ENCODE measurements at places on chromosomes 1 and 21.
A peak's percentile ranks its signal among the peaks of the same experiment; 100 is the strongest.

DNA sequence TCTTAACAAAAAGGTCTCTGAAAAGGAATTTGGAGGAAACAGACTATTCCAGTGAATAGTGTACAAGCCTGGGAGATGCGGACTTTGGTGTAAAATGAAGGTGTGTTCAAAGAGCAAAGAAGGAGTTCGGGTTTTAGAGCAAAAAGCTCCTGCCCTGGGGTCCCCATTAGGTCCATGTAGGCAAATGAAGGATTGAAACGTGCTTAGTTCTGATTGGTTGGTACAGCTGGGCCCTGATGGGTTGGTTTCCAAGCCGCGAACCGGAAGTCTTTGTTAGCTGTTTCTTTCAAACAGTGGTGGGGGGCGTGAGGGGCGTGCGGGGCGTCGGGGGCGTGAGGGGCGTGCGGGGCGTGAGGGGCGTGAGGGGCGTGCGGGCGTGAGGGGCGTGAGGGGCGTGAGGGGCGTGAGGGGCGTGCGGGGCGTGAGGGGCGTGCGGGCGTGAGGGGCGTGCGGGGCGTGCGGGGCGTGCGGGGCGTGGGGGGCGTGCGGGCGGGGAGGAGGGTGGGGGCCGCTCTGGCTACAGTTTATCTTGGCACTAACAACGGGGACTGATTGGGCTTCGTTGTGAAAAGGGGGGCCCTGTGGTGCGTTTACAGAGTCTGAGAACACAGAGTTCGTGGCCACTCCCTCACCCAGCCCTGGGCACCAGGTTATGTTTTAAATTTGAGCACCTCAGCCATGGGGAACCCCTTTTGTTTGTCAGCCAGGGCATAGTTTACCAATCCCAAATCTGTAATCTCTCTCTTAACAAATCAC lies 29.4 kb downstream of the LRRC3 start:
- no peak for DNase-seq

GRCh38 chr1:10643607-10644306 lies 152.7 kb downstream of the CASZ1 start:
- DNase-seq = no peak

DNA sequence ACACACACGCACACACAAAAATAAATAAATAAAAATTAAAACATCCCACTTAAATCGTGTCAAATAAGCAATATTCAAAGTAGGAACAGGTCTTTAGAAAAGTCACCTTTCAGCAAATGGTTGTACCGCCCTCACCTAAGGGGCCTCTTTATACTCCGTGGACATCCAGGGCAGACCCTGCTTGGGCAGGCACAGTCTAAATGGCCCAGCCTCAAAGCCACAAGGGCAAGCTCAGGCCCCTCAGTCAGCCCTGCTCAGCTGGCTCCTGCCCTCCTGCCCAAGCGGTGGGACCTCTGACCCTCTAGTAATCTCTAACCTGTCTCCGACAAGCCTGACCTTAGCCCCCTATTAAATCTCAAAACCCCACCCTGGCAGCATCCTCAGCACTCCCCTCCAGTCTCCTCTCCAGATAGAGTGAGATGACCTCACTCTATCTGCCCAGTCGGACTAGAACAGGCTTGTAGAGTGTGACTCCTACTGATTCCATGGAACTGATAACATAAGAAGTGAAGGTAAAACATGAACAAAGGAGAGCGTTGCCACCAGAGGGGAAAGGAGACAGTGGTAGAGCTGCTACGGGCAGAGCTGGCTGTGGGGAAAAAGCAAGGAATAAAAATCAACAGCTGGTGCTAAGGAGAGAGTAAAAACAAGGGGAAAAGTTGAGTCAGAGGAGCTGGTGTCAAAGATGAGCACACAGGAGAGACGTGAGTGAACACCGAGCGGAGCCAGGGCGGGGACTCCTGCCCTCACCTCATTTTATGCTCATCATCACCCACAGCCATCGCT lies 36.0 kb downstream of the SIPA1L2 start:
- no peak for DNase-seq

GRCh38 chr1:7595336-7595735 lies 175.8 kb upstream of the VAMP3 start:
- DNase-seq = no peak

- no peak for DNase-seq
Observed at GRCh38 chr1:163387146-163387545, 65.4 kb downstream of the NUF2 start.

GRCh38 chr1:109020693-109021257 lies 21.1 kb downstream of the WDR47 start:
- no peak for DNase-seq

DNA sequence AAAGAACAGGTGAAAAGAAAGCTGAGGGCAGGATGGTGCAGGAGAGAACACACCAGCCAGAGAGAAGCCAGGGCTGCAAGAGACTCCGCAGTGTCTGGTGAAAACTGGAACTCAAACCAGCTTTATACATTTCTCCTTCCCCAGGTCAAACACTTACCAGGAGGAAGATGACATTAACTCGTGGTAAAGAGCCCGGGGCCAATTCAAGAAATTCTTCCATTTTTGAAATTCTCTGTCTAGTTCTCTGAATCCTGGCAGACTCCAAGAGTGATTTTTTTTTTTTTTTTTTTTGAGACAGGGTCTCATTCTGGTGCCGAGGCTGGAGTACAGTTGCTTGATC lies 25.8 kb upstream of the SIPA1L2 start:
- DNase-seq = no peak

GRCh38 chr21:44947930-44948331 lies 8.1 kb downstream of the SLX9 start:
- no peak for DNase-seq

DNA sequence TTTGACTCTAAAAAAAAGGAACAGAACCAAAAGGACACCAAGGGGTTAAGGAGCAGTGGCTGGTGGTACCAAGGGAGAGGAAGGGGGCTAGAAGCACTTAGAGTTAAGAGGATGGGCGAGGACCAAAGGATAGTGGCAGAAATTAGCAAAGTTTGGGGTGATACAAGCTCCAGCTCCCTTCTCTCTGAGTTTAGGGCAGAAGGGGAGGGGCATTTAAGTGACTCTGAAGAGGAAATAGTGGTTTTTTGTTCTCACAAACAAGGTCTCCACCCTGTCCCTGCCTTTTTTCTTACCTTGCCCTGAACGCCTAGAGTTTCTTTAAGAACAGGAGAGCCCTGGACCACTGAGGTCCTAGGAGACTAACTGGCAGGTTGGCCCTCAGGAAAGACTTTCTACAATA lies 3.3 kb downstream of the CDC42SE1 start:
- DNase-seq = no peak

DNA sequence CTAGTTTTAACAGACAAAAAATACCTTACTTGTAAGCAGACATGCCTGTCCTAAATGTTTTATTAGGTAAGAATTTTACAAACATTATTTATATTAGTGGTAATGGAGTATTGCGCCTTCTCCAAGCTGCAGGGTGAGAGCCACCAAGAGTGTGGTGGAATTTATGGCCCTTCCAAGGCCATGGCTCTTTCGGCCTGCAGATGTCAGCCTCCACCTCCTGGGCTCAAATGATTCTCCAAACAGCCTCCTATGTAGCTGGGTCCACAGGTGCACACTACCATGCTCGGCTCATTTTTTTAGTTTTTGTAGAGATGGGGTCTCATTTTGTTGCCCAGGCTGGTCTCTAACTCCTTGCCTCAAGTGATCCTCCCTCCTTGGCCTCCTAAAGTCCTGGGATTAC lies 56.3 kb downstream of the ITGB3BP start:
- no peak for DNase-seq

GRCh38 chr1:185348985-185349384 lies 31.9 kb upstream of the IVNS1ABP start:
- DNase-seq = no peak

GRCh38 chr1:57599236-57599994 lies 175.6 kb upstream of the DAB1 start:
- no peak for DNase-seq

GRCh38 chr1:156281693-156282478 lies 739 bp downstream of the SMG5 start:
- no peak for DNase-seq

DNA sequence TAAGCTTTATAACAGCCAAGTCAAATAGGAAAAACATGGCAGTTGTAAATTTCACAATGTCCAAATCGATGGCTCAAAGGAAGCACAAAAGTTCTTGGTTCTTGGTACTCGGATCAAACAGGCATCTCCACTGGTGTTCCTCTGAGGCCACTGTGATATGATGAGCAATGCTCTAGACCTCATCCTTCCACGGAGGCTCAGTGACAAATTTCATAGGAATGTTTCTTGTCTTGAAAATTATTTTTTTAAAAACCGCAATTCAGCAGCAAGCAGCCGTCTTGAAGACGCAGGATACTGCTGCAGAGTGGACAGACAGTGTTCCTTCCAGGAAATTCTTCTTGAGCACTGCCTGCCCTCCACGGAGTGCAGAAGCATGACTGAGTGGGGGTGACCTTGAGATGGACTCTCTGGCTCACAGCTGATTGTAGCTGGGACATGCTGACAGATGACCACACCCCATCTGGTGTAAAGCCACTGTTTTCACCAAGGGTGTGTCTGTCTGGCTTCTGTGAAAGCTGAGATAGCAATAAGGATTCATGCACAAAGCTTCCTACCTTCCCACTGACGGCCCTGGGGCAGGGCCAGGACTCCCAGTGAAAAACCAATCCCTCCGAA lies 61.9 kb downstream of the TIAM1 start:
- peak; percentile 96 for DNase-seq

DNA sequence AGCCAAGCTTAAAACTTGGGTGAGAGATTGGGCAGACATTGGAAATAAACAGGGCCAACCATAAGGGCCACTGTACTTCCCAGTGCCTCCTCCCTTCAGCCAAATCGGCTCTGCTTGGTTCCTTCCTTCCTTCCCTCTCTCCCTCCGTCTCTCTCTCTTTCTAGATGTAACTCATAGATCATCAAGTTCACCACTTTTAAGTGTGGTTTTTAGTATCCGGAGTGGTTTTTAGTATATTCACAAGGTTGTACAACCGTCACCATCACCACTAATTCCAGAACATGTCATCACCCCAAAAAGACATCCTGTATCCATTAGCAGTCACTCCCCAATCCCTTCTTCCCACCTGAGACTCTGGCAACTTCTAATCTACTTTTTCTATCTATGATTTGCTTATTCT lies 51.0 kb downstream of the MYSM1 start:
- DNase-seq = no peak

GRCh38 chr1:215023155-215023832 lies 59.2 kb upstream of the KCNK2 start:
- DNase-seq = no peak

GRCh38 chr1:27284425-27285273 lies 37.3 kb upstream of the TMEM222 start:
- peak; percentile 37 for DNase-seq

DNA sequence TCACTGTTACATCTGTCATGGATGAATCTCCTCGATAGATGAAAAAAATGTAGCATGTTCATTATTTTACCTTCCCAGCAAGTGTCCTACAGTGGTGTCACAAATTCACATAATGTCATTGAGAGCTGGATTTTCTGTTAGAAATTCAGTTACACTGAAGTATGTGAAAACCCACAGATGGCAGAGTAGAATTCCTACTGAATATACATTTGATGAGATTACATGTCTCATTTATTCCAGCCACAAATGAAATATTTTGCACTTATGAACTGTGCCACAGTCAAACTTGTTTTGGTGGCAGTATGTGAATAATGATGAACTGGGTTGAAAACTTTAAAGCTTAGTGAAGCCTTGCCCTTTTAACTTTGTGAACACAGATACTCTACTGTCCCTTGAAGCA lies 301.9 kb upstream of the DPYD start:
- DNase-seq = no peak

GRCh38 chr1:201556841-201557571 lies 18.1 kb downstream of the NAV1 start:
- DNase-seq = no peak

DNA sequence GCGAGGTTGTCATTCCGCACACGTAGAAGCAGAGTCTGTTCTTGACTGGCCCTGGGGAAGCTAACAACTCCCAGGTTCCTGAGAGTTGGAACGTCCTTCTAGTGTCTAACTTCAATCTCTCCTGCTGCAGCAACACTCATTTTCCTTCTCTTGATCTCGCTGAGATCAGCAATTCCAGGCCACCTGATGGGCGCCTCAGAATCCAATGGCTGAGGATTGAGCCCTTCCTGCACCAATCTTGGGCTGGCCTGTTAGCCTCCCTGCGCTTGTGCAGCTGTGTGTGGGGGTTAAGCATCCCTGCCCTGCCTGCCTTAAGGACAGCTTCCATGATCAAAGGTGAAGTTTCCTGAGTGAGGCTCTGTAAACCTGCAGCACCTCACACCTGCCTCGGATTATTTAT lies 87.9 kb downstream of the SYT2 start:
- no peak for DNase-seq

GRCh38 chr1:154222518-154222917 lies 1.8 kb downstream of the UBAP2L start:
- DNase-seq = no peak

GRCh38 chr21:36636016-36636415 lies 62.9 kb upstream of the SIM2 start:
- no peak for DNase-seq

GRCh38 chr1:247228133-247228532 lies 27.7 kb upstream of the VN1R5 start:
- no peak for DNase-seq

- DNase-seq = no peak
Observed at GRCh38 chr1:116104667-116105066, 6.5 kb upstream of the MAB21L3 start.

DNA sequence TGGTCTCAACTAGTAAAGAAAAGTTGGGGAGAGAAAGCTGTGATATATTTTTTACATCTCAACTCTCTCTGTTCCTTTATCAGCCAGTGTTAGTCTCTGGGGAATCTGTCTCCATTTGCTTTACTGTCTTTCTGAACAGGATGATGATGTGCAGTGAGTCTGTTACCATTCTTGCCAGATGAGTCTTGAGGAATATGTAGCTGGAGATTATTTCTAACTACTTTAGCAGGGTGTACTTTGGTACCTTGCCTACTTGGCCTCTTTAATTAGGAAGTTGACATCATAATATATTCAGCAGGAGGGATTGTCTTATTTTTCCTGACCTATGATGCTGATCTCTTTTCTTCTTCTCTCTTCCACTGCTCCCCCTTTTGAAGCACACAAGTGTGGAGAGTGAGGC lies 15.7 kb upstream of the HAX1 start:
- no peak for DNase-seq

DNA sequence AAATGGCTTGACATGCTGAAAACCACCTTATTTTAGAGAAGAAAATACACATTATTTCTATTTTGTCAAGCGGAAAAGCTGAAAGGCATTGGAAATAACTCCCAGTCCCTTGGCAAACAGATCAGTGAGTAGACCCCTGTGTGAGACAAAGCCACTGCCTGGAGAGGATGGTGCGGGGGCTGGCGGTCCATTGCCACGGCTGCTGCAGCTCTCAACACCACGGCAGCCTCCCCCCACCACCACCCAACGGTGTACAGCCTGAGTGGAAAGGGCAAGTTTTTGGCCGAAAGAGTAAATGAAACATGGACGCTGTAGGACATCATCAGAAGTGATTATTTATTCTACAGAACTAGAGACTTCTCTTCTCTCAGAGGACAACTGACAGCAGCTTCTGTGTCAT lies 84.6 kb downstream of the PEX14 start:
- DNase-seq = no peak
